ENCODE measurements at places on chromosomes 1 and 21.
A peak's percentile ranks its signal among the peaks of the same experiment; 100 is the strongest.

DNA sequence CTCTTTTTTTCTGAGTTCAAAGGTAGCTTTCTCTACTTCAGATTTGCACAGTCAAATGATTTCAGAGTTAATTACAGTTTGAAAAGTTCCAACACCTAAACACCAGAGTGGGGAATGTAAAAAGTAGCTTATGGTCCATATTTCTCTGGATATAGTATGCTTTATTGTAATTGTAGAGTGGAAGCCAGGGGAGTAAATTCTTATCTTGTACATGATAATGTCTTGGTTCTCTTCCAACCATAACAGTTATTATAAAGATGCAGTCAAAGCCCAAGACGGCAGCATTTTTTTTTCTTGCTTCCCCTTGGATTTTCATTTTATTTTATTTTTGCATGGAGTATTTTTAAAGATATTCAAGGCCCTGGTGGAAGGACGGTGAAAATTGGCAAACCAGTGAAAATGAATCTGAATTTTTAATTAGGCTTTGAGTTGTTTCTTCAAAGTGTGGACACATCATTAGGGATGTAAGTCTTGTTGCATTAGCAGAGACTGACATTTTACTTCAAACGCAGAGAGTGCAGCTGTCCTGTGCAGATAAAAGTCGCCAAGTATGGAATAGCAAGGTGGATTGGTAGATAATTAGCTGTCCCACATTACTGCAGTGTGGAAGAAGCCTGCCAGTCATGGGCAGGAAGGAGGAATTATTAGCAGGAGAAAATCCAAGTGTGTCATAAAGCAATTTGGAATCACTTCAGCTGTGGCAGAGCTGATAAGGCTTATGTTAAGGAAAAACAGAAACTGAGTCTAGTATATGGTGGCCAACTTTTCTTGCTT is 11.3 kb downstream of the CACHD1 start:
- DNase-seq = no peak

DNA sequence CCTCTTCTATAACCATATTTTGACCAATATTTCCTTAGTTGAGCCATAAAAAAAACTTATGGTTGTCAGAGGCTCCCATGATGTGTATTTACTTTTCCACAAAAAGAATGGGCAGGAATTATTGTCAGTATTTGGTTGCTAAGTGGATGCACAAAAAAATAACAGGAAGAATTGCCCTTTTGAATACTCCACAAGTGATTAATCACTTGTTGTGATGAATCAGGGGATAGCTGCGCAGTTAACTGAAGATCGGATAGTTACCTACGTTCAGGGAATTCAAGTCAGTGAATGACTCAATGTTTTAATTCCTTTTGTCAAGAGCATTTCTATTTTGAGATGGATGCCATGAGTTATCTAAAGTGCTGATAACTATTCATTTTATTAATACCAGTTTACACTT is 785.2 kb upstream of the B3GALT2 start:
- peak; percentile 44 for DNase-seq

DNA sequence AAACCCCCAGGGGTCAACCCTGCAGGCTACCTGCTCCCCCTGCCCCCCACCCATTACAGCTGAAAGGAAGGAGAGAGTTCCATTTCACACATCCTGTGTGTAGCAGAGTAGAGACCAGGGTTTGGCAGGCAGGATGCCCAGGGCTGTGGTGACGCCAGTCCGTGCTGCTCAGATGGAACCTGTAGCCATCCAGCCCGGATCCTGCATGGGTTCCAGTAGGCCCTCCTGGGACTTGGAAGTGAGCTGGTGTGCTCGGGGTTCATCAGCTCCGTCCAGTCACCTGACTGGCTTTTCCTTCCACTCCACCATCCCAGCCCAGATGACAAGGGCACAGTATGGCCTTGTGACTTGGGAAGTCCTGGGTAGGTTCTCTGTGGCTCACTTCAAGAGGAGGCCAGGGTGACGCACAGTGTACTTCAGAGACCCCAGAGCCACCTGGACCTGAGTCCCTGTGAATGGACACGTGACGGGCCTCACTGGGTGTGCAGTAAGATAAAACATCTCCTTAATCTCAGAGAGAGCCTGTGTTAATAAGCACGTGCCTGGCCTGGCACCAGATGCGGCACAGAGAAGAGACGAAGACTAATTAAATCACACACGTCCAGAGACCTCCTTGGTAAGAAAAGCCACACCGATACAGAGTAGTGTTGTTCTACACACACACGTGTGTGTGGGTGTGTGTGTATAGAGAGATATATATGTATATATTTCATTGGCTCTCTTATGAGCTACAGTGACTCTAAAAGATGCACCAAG is 16.0 kb downstream of the ITPKB start:
- DNase-seq = no peak

DNA sequence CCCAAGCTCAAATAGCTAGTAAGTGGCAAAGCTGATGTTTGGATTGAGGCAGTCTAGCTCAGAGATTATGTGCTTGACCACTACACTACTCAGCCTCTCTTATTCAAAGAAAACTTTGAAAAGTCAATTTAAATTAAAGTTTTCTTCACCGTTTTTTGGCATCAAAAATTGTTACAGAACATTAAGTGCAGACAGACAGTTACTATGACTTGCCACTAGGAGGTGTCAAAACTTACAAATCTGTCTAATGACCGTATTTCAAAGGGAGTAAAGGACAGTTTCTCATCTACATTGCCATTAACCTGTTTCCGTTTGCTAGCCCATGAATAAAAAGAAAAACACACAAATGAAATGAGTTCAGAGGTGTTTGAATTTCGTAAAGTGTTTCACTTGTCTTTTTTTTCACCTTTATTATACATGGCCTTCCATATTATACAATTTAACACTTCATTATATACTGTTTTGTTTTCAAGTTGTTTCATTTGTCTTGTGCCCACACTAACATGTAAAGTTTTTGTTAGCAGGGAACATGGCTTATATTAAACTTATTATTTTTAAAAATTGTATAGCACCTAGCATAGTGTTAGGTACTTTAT is 57.4 kb upstream of the MTF2 start:
- no peak for DNase-seq

- DNase-seq = no peak
Measured at GRCh38 chr21:36835383-36835795, 131.1 kb downstream of the HLCS start.

- no peak for DNase-seq
Measured at GRCh38 chr1:205376739-205377138, 20.0 kb upstream of the KLHDC8A start.

DNA sequence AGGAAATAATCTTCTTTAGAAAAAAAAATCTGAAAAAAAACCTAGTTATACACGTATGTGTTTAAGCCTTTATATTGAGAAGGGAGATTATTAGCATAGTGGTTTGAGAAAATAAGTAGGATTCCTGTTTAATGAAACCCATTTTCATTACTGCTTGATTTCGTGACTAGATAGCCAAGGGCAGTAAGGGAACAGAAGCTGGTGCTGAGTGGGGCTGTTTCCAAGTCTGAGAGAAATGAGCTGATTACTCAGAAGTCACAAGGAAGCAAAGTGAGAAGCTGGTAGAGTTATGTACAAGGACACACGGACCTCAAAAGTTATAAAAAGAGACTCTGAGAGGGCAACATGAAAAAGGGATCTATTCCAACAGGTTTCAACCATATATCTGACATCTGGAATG is 256.5 kb downstream of the TTLL7 start:
- peak; percentile 11 for DNase-seq

GRCh38 chr1:3022976-3023375 is 1.7 kb downstream of the ACTRT2 start:
- DNase-seq = no peak

DNA sequence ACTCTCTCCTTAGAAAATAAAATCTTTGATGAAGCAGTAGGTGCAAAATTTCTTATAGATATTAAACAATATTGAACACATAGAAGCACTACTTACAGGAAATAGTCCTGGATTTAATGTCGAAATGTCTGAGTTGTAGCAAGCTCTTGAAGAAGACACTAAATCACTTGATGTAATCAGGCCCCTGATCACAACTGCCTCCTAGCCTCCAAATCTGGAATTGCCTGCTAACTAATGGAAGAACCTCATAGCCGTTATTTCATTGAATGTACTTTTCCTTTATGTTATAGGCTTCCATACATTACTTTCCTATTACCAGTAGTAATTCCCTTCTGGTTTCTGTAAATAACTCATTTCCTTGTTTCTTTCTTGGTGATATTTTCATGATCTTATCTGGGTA is 675.7 kb upstream of the CHRM3 start:
- DNase-seq = no peak

- no peak for DNase-seq
Measured at GRCh38 chr1:11640944-11641343, 13.3 kb downstream of the FBXO2 start.

- DNase-seq = no peak
Measured at GRCh38 chr1:245036102-245036501, 118.7 kb upstream of the KIF26B start.

- no peak for DNase-seq
Measured at GRCh38 chr1:65279070-65279779, 30.1 kb upstream of the DNAJC6 start.

DNA sequence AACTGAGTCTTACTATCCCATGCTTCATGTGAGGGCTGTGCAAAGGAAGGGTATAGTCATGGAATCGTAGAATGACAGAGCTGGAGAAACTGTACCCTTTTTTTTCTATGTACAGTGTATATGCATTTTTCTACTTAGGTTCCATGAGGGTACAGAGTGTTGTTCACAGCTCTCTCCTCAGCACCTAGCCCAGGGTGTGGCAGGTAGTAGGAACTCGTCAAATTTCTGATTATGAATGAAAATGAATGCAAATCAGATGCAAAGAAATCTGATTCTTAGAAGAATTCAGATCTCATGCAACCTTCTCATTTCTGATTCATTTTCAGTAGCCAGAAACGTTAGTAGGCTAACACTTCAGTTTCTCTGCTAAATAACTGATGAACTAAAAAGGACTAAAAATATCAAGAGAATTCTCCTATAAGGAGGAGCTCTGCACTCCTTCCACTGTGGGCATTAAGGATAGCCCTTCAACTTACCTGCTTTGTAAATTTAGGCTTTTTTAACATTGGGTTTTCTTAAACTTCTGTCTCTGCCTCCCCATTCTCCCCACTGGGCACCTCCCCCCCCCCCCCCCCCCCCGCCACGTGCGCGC is 18.0 kb upstream of the HHAT start:
- no peak for DNase-seq

DNA sequence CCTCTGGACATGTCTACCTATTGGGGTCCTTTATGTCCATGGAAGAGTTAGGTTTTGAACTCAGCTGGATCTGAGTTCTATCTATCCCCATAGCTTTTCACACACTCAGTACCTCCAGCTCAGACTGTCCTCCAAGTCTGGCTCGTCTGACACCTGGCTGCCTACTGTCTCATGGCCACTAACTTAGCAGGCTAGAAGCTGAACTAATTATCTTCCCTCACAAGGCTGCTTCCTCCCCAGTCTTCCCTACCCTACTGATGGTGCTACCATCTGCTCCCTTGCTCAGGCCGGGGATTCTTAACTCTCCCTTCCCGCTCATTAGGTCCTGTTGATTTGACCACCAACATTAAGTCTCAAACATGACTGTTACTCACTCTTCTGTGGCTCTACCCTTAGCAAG is 13.4 kb downstream of the VANGL2 start:
- DNase-seq = no peak

DNA sequence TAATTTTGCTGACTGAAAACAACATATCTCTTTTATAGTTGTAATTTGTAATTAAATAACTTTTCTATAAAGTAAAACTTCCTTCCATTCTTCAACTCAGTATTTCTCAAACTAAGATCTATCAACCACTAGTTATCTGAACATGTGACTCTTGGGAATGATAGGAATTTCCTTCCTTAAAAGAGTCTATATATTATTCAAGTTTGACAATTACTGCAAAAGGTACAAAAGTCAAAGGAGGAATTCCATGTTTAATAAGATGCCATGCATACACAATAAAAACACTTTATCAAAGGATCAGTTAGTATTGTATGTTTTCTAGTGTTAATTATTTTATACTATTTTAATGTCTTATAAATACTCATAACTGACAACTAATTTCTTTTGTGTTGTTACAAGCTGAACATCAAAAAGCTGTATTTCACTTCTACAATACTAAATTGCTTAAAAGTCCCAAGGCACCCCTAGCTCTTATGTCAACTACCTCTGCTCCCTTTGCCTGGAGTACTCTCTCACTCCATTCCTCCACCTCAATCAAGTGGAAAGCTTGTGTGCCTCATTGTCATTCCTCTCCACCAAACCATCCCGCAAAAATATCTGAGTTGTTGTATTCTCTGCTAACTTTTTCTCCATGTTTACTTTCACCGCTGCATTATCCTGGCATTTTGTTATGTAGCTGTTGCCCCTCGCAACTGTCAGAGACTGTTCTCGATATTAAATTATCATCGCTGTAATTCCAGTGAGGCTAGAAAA is 67.9 kb downstream of the SLC44A5 start:
- DNase-seq = no peak

- no peak for DNase-seq
Measured at GRCh38 chr1:77725706-77726105, 33.9 kb downstream of the USP33 start.

GRCh38 chr1:55726994-55727393 is 511.8 kb upstream of the USP24 start:
- peak; percentile 86 for DNase-seq

DNA sequence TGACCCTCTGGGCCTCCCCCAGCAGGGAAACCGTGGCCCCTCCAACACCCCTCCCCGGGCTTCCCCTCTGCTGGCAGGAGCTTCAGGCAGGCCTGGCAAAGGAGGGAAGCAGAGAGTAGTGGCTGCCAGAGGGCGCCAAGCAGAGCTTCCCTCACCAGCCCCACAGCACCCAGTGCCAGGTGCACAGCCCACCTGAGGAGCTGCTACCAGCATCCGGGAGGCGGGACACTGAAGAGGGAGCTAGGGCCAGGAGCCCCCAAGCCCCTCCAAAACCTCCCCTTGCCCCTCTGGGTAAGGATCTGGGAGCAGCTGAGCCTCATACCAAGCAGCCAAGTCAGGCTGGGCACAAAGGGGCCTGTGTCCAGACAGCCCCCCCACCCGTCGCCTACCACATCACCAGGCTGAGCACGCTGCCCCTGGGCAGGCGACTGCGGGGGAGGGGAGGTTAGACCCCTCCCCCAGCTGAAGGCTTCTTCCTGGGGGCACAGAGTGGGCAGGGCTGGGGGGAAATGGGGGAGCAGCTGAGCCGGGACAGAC is 19.6 kb downstream of the CCDC24 start:
- DNase-seq = no peak

DNA sequence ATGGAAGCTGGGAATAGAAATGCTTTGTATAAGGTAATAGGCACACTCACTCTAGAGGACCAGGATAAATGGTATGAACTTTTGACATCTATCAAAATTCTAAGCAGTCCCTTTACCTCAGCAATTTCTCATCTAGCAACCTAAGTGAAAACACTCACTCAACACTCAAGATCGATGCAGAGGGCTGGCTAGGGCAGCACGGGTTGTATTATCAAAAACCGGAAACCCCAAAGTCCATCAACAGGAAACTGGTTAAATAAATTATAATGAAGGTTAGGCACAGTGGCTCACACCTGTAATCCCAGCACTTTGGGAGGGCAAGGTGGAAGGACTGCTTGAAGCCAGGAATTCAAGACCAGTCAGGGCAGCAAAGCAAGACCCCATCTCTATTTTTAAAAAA is 9.4 kb downstream of the USP48 start:
- DNase-seq = no peak

- DNase-seq = no peak
Measured at GRCh38 chr1:91854852-91855534, 31.0 kb downstream of the TGFBR3 start.
